ENCODE measurements at places on chromosomes 11 and 22.
A peak's percentile ranks its signal among the peaks of the same experiment; 100 is the strongest.

GRCh38 chr11:65873318-65874156 is 937 bp upstream of the EFEMP2 start:
- peak; percentile 86 for DNase-seq

DNA sequence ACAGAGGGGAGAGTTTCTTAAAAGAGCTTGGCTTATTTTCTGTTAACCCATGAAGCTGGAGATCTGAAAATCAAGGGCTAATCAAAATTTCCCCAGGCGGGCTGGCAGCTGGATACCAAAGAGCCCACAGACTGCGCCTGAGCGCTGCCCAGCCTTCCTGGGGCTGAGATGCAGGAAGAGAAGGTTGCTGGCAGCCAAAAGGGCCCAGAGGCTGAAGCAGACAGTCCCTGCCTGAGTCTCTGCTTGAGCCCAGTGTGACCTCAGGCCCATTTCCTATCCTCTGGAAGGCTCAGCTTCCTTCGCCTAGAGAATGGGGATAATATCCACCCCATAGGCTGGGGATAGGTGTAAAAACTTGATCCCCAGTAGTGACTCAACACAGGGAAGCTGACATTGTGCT is 49.1 kb downstream of the ARRB1 start:
- DNase-seq: no peak

DNA sequence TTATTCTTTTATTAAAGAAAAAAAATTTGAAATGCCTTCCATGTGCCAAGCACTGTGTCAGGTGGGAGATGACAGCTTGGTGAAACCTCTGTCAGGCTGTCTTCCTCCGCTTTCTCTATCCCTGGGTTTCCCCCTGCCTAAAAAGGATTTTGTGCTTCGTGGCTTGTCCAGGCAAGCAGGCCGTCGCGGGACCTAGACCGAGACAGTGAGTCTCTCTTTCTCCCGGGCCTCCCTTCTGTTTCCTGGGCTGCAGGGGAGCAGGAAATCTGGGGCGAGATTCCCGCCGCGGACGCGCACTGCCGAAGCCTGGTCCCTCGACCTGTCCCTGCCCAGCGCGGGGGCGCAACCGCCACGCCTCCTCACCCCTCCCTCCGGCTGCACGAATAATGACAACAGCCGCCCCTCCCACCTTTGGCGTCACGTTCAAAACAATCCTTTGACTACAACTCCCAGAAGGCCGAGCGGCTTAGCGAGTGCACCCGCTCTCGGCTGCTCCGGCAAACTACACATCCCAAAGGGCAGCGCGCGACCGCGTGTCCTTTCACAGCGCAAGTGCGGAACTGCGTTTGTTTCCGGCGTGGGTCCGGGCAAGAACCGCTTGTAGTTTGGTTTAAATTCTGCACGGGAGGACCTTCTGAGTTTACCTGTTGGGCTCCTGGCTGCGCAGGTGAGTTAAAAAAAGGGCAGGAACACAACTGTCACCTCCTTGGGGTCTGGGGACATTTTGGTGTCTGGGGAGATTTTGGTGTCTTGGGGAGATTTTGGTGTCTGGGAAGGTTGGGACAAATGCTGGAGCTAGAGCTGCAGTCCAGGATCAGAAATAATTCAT is at the start of gene CLP1:
CLP1 (plus strand) TSS at position 569 of the 829 bp plus-strand sequence. CDS start 1,715 bp downstream, outside the sequence.
- DNase-seq: peak; percentile 99

GRCh38 chr11:101583251-101584128 is at the start of gene TRPC6:
TRPC6 (minus strand) TSS chr11:101584007; CDS start chr11:101583503, 504 bp downstream.
- DNase-seq: no peak

DNA sequence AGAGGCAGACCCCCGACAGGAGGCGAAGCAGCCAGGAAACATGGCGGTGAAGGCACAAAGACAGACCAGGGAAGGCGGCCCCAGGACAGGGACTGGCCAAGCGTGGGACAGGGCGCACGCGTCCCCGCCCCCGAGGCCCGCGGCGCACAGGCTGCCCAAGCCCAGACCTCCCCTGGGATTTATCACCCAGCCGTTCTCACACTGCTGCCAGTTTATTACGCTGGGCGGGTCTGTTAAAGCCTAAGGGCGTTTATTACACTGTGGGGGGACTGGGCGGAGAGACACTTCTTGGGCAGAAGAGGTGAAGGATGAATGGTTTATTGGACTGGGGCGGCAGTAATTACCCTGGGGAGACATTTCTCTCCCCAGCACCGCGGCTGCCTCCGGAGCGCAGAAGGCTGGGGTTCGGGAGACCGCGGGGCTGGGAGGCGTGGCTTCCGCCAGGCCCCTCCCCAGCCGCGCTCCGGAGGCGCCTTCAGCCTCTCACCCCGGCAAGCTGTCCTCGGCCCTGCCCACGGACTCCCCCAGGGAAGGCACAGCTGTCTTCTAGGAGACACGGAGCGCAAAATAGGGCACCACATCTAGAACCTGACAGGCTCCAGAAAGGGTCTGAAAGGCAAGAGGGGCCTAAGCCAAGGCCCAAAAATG is 47.1 kb downstream of the SLC22A12 start:
- no peak for DNase-seq

- DNase-seq: no peak
Observed at GRCh38 chr11:111663820-111664219, 61.6 kb downstream of the SIK2 start.

- DNase-seq: no peak
Observed at GRCh38 chr11:34480314-34480713, 33.3 kb downstream of the ELF5 start.

GRCh38 chr11:128790196-128790595 is 76.9 kb downstream of the KCNJ1 start:
- DNase-seq: no peak

DNA sequence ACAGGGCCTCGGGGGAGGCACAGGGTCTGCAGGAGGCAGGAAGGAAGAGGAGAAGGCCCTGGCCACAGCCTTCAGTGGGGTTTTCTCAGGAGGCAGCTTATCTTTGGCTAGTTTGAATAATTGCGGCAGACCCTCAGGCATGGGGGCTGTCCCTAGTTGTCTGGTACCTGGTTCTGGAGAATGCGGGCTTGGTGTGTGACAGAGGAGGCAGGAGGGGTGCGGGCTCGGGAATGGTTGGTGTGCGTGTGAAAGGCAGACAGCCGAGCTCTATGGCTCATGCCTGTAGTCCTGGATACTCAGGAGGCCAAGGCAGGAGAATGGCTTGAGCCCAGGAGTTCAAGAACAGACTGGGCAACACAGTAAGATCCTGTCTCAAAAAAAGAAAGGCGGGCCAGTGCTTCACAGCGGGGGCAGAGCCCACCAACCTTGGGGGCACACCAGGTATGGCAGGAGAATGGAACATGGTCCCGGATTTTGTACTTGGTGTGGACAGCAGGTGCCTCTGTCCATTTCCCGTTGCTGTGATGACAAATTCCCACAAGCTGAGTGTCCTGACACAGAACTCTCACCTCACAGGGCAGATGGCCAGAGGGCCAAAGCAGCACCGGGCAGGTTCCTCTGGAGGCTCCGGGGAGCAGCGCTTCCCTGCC is 640.6 kb downstream of the TBC1D22A start:
- no peak for DNase-seq

GRCh38 chr11:129273944-129274711 is 82.0 kb upstream of the ARHGAP32 start:
- DNase-seq: no peak

- no peak for DNase-seq
Observed at GRCh38 chr11:86889001-86889341, 66.2 kb downstream of the FZD4 start.

GRCh38 chr11:120808616-120809050 is 215.3 kb upstream of the TBCEL start:
- DNase-seq: no peak

DNA sequence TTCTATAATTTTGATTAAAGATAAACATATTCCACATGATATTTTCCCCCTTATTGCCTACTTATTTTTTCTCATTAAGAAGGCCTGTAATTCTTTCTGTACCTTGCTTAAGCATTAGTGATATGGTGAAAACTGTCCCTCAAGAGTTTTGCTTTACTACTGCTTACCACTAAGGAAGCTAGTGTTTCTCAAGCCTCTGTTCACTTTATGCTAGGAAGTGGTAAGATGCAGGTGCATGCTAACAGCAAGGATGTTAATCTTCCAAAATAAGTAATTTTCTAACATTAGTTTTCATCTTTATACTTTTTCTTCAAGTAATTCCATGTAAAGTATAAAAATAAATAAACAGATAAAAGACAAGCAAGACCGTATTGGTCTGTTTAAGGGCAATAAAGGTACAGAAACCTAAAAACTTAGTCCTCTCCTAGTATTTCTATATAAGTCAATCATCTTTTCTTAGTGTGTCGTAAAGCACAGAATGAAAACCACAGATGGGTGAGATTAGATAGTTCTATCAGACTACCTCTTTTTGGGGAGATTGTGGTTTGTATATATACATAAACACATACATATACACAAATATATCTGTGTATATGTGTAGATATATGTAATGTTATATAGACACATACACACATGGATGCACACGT is 731.0 kb upstream of the CNTN5 start:
- DNase-seq: no peak

- DNase-seq: no peak
Observed at GRCh38 chr11:123206791-123207434, 11.9 kb upstream of the CLMP start.

- DNase-seq: no peak
Observed at GRCh38 chr22:38618682-38619081, 37.5 kb downstream of the FAM227A start.

DNA sequence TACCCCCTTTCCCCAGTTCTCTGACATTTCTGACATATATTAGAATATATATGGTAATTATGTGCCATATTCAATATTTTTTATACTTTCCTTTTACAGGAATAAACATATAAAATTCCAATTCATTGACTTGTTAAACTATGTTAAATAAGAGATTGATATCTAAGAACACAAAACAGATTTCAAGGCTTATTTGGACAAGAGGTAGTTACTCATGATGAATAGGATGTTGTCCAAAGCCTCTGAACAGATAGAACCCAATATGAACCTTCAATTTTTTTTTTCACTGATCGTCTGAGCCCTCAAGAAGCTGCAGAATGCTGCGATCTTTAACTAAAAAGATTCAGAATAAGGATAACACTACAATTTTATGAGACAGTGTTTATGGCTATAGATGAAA is 340.3 kb downstream of the LUZP2 start:
- no peak for DNase-seq

- no peak for DNase-seq
Observed at GRCh38 chr22:50032109-50032871, 19.7 kb upstream of the IL17REL start.

DNA sequence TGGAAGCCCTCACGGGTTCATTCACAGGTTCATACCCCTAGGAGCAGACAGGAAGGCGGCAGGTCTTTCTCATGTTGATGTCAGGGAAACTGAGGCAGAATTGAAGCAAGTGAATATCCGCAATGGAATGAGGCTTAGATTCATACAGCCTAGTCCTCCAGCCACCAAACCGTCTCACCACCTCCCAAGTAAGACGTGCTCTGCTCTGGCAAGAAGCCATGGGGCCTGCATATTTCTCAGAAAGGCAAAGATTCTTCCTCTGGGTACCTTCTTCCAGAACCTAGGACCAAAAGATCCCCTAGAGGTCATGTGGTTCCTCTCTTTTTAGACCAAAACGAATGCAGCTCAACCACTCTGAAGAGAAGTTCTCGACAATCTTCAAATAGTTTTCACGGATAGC is 1.7 kb downstream of the AP1B1 start:
- no peak for DNase-seq

- DNase-seq: no peak
Observed at GRCh38 chr11:115745610-115746512, 241.6 kb upstream of the CADM1 start.

- DNase-seq: no peak
Observed at GRCh38 chr11:69075421-69076128, 26.8 kb downstream of the TPCN2 start.

- peak; percentile 10 for DNase-seq
Observed at GRCh38 chr11:73972187-73972586, 10.5 kb downstream of the UCP2 start.

- peak; percentile 40 for DNase-seq
Observed at GRCh38 chr22:20111045-20111688, 4.7 kb upstream of the RANBP1 start.

- no peak for DNase-seq
Observed at GRCh38 chr11:1888347-1888753, 3.3 kb downstream of the PRR33 start.

- no peak for DNase-seq
Observed at GRCh38 chr22:38948181-38948940, 9.0 kb upstream of the APOBEC3A start.

- no peak for DNase-seq
Observed at GRCh38 chr22:49671331-49672013, 156.2 kb downstream of the BRD1 start.

- no peak for DNase-seq
Observed at GRCh38 chr11:8987446-8987845, 16.4 kb downstream of the NRIP3 start.

DNA sequence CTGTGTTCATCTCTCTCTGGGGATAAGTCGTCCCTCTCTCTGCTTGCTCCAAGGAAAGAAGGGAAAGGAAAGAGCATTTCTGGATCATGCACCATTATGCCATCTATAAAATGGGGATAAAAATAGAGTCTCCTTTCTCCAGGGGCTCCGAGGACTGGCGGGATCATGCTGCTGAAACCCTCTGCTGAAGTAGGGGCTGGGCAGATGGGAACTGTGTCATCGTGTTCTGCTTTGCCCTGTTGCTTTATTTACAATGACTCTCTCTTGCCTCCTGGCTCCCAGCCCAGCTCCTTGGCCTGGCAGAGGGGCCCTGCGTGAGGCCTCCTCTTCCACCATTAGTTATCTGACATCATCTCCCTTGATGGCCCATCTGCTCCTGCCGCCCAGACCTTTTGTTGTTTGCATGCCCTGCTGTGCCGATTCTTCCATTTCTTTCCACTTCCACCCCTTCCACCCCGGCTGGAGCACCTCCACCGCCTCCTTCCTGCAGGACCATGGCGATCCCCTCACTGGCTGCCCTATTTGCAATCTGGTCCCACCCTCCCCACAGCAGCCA is 200.9 kb downstream of the MYO18B start:
- DNase-seq: no peak

DNA sequence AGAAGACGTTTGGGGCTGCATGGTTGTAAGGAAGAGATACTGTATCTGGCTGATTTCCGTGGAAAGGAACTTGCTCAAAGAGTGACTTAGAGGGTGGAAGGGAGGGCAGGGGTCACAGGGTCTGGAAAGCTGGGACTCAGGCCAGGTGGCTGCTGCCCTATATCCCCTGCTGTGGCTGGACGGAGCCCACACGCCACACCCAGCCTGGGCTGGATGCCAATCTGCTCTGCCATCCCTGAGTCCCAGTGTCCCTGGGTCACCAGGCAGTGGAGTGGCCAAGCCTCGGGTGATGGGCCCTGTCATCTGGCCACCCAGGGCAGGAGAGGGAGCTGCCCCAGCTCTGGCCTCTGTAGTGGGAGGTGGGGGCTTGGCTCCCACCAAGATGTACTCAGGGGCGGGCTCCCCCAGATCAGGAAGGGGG is 26.5 kb upstream of the KRTAP5-7 start:
- no peak for DNase-seq
